Anterior cingulate cortex (tissue), 58 donors: ENCODE measurements at places on chromosomes 16 and 17.

DNA sequence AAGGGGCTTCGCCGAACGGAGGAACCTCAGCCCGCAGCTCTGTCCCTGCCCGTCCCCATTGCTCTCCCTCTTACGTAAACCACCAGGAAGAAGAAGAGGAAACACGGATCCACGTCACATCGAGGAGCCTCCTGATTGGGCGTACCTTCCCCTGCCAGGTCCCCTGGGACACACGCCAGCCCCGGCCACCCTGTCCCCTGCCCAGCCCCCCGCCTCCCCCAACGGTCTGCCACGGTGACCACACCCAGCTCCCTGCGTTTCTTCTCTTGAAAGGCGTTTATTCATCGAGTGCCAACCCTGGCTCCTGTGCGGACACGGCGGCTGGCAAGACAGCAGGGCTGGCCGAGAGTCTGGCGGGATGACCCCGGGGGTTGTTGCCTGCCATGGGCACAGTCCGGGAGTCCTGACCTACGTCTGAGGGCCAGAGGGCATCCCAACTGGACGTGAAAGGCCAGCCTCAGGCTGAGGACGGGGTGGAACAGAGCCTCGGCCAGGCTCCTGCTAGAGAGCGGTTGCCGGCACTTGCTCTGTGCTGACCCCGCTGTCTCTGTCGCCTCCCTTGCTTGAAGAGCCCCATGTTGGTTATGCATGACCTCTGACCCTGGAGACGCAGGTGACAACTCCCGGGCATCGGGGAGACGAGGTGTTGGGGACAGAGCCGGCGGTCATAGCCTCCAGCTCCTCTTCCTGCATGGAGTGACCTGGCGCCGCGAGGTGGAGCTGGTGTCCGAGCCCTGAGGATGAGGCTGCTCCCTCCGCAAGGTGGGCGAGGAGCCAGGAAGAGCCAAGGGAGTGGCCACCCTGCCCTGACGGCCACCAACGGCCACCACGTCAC is 40.5 kb upstream of the ACSF3 start:
- DNase-seq: peak; percentile 44

- no peak for DNase-seq
These were observed 84.1 kb downstream of the RAB11FIP4 start for GRCh38 chr17:31475378-31476162.

GRCh38 chr17:78923660-78924453 is 1.3 kb downstream of the TIMP2 start:
- DNase-seq: no peak

DNA sequence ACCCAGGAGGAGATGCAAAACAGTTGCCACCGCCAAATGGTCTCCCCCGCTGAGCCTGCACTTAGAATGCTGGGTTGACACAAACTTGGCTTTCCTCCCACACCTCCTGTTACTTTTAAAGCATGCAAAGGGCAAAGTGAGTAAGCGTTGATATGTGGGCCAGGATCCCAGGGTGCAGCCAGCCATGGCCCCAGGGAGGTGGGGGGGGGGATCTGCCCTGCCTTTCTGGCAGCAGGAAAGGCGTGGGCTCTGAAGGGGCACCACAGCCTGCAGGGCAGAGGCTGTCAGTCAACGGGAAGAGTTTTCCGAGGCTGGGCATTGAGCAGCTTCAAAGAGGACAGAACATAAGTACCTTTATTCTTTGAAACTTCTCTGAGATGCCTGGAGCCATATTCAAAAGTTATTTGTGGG is 142.3 kb downstream of the ABCC12 start:
- DNase-seq: no peak

DNA sequence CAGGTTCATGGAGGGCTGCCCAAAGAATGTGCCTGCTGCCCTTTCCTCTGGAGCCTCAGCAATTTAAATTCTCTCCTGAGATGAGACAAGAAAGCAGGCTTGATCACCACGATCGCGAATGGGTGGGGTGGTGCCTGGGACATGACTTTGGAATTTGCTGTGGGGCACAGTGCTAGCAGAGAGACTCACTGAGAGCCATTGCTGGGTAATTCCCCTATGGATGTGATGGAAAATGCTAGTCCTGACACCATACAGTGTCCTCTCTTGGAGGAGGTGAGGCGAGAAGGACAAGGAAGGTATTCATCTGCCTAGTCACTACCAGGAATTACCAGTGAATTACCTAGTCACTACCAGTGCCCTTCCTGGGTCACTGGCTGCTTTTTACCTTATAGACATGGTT is 15.5 kb downstream of the FAM20A start:
- no peak for DNase-seq

GRCh38 chr17:17626151-17626805 is 34.8 kb upstream of the PEMT start:
- no peak for DNase-seq

GRCh38 chr16:27463741-27464591 is 62.0 kb downstream of the IL21R start:
- DNase-seq: no peak

DNA sequence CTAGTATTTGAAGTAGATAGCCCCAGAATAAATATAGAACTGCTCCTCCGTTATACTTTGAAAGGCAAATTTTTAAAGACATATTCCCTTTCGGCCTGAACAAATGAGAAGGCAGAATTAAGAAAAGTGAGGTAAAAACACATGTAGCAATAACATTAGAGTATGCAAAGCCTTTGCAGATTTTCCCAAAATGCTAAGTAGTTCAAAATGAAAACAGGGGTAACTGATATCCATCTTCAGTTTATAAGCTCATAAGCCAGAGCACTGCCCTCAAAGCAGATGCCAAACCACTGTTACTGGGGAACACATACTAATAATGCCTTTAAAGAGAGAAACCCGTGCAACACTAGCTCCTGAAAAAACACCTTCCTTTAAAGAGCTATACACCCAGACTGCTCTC is 51.3 kb upstream of the CLEC18B start:
- DNase-seq: no peak
